HS-5 (cell line): ENCODE measurements at places on chromosomes 7 and 10.

GRCh38 chr7:41232086-41232485 lies 470.8 kb downstream of the INHBA start:
- DNase-seq: no peak

DNA sequence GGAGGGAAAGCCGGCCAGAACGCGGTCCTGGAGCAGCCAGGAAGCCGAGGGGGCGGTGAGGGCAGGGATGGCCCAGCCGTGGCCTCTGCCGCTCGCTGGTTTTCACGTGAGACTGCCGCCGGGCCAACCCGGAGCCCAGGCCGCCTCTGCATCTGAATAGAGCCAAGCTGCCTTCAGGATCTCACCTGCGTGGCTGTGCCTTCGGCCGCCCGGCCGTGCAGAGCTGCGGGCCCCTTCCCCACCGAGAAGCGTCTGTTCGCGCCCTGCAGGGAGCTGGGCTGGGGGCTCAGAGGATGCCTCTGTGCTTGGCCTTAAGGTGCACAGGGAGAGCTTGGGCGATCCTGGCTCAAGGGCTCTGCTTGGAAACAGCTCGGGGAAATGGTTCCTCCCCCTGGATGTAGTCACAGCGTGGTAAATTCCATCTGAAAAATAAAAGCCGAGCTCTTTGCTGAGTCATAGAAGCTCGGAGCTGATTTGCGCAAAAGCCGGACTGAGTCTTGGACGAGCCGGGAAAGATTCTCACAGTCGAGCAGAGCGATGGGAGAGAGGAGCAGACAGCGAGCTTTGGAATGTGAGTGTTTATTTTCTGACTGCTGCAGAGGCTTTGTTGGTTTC lies at the start of gene JAKMIP3:
JAKMIP3 (plus strand) TSS at position 456 of the 615 bp plus-strand sequence. CDS start 38,863 bp downstream, outside the sequence.
- DNase-seq: peak; percentile 57

GRCh38 chr10:81031774-81032173 lies 494.1 kb downstream of the SH2D4B start:
- no peak for DNase-seq

DNA sequence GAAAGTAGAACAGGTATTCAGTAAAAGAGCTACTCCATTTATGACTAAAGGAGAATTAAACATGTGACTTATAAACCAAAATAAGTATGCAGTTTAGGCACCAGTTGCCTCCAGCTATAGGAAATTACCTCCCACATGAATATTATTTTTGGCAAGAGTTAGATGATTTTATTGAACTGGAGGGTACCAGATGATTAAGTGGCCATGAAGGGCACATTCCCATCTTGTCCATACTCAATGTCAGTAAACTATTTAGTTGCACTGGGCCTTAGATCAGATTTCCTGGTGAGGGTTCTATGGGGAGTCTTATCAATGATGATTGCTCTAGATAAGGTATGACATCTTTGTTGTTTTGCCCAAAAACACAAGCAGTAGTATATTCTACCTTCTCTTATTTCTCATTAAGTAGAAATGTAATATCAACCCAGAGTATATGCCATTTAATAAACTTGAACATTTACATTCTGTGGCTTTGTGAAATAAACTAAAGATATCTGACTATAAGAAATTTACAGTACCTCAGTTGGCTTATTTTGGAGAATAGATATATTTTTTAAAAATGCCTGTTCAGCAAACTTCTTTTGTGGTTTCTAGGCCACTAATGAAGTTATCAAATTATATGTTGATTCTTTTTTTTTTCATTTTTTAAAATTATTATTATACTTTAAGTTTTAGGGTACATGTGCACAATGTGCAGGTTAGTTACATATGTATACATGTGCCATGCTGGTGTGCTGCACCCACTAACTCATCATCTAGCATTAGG lies 145.3 kb downstream of the SEMA3A start:
- DNase-seq: no peak

DNA sequence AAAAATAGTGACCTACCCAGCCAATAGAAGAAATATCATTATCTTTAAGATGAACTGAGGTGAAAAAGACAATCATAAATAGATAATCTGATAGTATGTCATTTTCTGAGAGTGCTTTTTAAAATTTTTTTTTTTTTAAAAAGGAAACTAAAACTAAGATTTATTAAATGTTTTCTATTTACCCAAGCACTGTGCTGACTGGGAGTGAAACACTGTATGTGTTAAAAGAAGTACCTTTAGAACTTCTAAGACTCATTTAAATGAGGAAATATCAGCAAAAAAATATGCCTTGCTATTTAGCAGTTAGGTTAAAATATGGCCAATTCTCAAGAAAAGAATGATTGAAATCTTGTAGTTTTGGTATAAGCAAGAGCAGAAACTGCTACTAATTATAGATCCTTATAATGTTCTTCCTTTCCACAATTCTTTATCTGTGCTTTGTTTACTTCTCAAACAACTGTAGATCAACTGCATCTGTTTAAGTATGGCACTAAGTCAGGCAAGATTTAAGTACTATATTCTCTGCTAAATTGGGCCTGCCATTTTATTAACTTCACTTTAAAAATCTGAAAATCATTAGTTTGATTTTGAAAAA lies 39.5 kb upstream of the WNT2 start:
- no peak for DNase-seq

DNA sequence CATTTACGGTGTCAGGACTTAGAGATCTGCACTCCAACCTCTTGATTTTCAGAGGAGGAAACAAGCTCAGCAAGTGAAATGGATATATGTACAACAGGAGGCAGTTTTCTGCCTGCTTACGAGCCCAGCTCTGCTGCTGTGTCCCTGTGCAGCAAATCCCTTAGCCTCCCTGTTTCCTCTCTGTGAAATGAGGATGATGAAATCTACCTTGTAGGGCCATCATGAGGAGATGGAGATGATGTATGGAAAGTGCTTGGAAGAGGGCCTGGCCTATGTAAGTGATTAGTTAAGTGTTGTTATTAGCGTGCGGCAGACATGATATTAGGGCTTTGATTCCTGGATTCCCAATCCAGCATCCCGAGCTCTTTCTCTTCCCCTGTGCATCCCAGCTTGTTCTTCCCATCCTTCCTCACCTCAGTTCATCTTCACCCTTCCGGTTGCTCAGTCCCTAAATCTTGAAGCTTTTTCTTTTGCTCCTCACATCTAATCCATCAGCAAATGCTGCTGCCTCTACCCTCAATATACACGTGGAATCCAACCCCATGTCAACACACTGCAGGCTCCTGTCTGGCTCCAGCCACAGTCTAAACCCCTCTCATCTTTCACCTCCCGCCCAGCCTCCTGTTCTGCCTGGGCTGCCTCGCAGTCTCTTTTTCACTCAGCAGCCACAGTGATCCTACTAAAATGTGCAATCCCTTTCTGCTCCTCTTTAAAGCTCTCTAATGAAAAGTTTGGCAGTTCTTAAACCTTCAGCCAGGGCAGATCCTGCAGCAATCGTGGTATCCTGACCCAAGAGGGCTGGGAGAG lies 113.8 kb downstream of the MARCHF5 start:
- no peak for DNase-seq

GRCh38 chr7:5424749-5425506 lies 1.3 kb upstream of the TNRC18 start:
- DNase-seq: no peak

DNA sequence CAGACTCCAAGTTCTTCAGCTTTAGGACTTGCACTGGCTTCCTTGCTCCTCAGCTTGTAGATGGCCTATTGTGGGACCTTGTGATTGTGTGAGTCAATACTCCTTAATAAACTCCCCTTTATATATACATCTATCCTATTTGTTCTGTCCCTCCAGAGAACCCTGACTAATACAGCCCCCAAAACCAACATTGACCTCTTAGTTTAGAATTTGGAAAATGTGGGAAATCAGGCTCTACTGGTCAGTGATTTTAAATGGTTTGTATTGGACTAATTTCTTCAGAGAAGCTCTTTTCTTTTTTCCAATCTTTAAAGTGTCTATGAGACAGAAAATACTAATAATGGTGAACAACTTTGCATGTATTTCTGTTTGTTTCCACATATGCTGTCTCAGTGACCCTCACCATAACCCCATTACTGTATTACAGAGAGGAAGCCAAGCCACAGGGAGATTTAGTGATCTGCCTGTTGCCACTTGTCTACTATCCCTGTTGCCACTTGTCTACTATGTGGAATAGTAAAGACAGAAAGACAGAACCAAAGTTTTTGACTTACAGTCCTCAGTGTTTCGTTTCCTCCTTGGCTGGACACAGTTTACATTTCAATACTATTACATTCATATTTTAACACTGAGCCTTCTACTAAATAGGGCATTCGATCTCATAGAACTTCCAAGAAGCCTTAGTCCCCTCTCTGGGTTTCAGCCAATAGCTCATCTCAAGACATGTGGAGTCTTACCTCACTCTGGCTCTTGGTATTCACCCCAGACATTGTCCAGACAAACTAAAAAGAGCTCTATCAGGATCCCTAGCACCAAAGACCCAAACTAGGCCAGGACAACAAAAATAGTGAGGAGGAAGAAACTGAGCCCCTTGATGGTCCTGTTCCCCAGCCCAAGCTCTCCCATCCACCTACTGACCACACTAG lies 121.0 kb downstream of the AKR1D1 start:
- no peak for DNase-seq

DNA sequence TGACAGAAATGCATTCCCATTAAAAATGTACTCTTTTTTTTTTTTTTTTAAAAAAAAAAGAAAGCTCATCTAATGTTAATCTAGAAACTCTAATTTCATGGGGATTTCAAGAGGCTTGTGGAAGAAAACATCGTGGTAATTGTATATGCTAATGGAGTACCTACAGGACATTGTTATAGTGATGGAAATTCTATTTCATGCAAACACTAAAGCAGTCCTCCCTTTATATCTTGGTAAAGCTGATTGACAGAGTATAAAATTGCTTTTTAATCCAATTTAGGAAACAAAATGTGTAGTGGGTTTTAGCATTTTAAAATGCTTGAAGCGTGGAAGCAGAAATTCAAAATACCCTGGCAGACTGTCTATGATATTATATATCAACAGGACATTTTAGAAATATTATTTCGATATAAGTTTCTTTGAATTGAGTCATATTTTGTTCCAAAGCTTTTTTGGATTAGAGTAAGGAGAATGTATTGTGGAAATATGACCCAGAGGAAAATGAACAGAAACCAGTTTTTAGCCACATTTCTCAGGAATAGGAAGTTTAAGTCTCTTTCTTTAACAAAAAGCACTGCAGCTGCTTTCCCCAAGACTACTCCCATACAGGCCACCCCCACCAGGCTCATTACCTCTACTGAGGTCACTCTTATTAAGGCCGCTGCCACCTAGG lies 121.9 kb downstream of the WNT2 start:
- DNase-seq: no peak
